ENCODE measurements at places on chromosomes 3 and 15.

- DNase-seq = no peak
Measured at GRCh38 chr3:29414468-29415224, 133.8 kb downstream of the RBMS3 start.

DNA sequence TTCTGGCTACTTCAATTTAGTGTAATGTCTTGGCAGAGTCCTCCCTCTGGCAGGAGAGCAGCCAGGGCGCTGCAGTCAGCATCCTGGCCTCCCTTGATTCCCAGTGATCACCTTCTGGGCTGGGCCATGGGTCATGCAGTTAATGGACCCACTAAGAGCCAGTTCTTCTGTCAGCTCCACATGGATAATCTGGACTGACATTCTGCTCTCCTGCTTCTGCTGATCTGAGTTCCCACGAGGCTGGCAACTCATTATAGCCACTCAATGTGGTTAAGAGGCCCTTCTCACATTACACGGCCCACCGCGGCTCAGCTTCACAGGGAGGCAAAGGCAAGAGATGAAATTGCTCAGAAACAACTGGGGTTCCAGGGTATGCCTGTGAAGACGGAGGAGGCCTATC, 94.0 kb downstream of the WDR76 start:
- no peak for DNase-seq

GRCh38 chr3:69359339-69359893, 26.5 kb downstream of the FRMD4B start:
- DNase-seq = no peak

GRCh38 chr15:33453761-33454160, 143.0 kb downstream of the RYR3 start:
- DNase-seq = no peak

DNA sequence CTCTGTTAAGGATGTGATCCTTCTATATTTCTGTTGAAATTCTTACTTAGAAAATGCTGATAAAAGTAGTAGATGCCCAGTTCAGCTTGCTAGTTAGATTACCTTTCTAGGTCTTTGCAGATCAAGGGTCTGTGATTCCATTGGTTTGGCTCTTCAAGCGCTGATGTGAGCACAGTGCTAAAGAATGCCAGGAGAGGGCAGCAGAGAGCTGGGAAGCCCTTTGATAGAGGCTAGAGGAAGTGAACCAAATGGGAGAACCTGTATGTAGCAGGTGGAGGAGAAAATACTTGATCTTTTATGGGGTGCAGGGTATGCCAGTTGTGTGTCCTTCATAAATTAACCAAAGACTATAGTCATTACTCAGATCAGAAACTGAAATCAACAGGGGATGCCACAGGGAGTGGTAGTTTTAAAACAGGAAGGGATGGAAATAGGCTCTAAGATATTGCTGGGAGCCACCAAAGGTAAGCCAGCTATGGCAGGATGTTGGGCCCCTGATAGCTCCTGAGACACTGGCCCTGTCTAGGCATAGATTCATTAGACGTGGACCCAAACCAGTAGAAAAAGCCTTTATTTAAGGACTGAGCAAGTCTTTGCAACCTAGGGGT, 677.4 kb downstream of the SQOR start:
- peak; percentile 3 for DNase-seq

GRCh38 chr3:47282424-47283192, at the start of the genes KIF9 and KLHL18:
Gene KIF9 (minus strand): TSS chr3:47282799. CDS start chr3:47277374, 5,425 bp downstream.
Gene KLHL18 (plus strand): TSS chr3:47282944. CDS start chr3:47282966, 22 bp downstream.
- peak; percentile 87 for DNase-seq

DNA sequence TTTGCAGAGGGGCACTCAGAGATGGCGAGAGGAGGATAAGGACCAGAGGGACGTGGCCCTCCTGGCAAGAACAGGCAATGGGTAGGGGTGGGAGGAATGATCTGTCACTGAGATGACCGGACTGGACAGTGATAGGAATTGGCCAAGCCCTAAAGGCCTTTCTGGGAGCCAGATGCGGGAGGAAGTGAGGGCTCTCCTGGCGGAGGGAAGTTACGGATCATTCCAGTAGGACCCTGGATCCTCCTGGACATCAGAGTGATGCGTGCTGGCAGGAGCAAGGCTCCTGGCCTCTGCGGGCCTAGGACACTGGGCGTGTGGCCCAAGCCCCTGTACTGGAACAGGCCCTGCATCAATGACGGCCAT, 23.4 kb downstream of the KIF7 start:
- DNase-seq = no peak

- DNase-seq = no peak
Measured at GRCh38 chr15:51492528-51492927, 130.0 kb downstream of the DMXL2 start.

DNA sequence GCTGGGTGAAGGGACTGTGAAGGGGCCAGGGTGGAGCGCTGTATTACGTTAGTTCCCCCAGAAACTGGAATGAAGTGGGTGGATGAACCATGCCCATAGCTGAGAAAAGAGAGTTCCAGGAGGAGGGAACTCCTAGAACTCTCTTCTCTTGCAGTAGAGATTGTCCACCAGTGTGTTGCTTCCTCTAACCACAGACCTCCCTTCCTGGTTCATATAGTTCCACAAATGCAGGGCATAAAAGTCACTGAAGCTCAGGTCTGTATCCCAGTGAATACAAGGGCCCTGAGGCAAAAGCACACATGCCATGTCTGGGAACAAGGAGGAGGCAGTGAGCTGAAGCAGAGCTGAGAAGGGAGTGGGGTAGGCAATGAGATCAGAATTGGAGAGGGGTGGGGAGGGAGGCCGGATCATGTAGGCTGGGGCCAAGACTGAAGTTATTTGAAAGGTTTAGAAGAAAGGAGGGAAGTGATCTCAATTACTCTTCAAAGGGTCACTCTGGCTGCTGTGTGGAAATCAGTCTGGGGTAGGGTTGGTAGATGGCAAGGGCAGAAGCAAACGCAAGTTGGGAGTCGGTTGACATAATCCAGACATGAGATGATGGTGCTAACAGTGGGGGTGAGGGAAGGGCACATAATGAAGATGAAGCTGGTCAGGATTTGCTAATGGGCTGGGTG, 6.5 kb downstream of the A4GNT start:
- no peak for DNase-seq

GRCh38 chr15:64693134-64693533, 82.3 kb downstream of the RBPMS2 start:
- DNase-seq = peak; percentile 80

DNA sequence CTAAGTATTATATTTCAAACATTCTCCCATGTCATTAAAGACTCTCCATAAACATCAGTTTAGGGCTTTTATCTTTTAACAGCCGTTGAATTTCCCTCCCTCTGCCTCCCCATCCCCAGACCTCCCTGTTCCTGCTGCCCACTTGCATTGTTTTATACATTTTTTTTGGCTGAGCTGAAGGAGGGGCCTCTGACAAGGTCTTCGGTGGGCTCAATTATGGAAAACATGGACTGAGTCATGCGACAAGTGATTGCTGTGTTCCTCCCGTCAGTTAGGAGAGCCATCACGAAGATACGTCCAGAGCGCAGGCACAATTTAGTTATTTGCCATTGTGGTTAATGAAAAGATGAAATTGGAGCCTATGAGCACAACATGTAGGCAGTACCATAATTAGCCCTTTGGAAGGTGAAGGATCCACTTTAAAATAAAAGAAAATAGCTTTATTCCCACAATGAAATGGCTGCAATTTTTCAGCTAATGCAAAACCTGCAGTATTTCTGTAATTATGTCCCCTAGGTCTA, 12.0 kb upstream of the NMNAT3 start:
- DNase-seq = no peak

- no peak for DNase-seq
Measured at GRCh38 chr3:146037697-146038096, 123.3 kb downstream of the PLOD2 start.

GRCh38 chr3:27678234-27678633, 43.9 kb downstream of the EOMES start:
- no peak for DNase-seq

DNA sequence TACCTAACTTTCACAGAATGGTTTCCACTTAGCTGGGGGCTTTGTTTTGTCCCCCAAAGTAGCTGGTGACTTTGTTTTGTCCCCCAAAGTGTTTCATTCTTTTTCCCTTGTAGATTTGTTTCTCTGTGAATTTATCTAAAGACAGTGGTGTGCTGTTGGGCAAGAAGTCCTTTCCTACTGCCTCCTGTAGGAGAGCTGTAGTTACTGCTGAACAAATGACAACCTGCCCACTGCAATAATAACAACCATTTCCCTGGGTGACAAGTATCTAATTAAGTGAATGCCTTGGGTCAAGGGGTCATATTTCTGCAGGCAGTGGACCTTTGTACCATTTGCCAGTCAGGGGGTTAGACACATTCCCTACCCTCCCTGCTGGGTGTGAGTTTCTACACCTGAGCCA, 125.4 kb upstream of the BFSP2 start:
- DNase-seq = no peak

- DNase-seq = no peak
Measured at GRCh38 chr3:186360779-186361178, 1.3 kb downstream of the DGKG start.

- no peak for DNase-seq
Measured at GRCh38 chr3:130712718-130713423, 33.8 kb downstream of the PIK3R4 start.

GRCh38 chr3:32197991-32198390, 40.5 kb upstream of the CMTM8 start:
- DNase-seq = no peak

DNA sequence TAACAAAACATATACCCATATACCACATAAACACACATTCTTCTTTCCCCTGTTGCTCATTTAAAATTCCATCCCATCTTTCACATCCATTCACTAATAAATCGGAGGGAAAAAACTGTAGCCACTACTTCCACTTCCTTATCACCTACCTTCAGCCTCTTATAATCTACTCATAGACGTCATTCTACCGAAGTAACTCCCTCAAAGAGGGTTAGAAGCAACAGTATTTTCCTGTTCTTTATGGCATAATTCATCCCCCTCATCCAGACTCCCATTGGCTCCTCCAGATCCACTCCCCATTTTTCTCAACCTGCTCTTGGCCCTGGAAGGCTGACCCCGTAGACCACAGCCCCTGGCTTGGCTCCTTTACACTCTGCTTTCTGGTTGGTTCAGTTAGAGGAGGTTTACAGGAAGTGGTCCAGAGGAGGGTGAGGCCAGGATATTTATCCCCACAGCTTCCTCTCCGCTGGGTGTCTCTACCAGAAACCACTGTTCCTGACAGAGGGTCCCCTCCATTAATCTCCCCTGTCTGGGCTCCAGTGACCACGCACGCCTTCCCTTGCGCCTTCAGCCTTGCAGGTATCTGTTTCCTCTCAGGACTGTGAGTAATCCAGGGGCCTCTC, 46.3 kb downstream of the FMN1 start:
- no peak for DNase-seq

GRCh38 chr3:32313723-32314473, 75.4 kb downstream of the CMTM8 start:
- DNase-seq = no peak

DNA sequence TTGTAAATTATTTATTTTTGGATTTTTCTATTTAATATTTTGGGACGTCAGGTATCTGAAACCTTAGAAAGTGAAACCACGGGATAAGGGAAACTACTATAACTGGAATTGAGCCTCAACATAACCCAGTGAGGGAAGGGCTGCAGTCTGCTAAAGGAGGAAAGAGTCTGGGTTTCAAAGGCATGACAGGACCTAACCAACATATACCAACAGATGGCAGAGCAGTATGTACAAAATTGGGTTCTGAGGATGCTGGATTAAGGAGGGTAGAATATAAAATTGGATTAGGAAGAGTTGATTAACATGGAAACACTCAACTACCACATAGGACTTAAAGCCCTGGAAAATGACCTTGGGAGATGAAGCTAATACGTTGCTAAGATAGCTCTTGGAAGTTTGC, 603.5 kb downstream of the MECOM start:
- no peak for DNase-seq

- no peak for DNase-seq
Measured at GRCh38 chr3:63975723-63976122, 47.6 kb downstream of the PSMD6 start.

DNA sequence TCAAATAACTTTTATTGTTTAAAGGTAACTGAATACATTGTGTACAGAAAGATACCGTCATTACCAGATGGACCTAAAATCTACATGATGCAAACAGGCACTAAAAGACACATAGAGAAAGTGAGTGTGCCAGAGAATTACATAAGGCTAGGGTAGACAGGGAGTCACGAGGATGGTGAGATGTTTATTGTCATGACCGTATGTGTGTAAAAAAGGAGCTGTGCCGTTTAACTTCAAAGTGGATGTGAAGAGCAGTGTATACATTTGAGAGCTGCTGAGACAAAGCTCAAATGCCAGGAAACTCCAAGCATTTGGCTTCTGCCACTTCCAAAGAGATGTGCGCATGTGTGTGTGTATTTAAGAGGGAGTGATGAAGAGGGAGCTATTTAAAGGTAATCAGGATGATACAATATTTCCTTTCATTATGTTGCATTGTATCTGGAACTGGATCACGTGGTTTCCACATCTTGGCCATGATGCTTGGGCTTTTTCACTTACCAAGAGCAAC, 51.4 kb upstream of the IGF1R start:
- DNase-seq = no peak

DNA sequence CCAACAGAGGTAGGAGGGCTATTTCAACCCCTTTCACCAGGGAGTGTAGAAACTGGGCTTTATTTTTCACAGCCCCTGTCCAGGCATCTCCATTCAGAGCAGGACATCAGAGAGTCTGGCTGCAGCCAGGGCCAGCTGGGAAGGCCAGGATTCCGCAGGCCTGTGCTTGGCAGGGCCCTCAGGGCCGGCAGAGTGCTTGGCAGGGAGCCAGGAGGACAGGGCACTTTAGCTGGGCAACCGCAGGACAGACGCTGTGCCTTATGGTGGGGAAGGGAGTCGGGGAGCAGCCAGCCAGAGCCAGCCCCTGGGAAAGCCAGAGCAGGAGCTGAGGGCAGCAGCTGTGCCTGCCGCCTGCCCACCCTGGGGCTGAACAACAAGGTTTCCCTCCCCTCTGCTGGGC, 34.5 kb upstream of the IQCF6 start:
- DNase-seq = no peak

- no peak for DNase-seq
Measured at GRCh38 chr3:133491481-133492059, 81.9 kb upstream of the CDV3 start.

- DNase-seq = no peak
Measured at GRCh38 chr3:123471106-123471505, 22.2 kb upstream of the ADCY5 start.

DNA sequence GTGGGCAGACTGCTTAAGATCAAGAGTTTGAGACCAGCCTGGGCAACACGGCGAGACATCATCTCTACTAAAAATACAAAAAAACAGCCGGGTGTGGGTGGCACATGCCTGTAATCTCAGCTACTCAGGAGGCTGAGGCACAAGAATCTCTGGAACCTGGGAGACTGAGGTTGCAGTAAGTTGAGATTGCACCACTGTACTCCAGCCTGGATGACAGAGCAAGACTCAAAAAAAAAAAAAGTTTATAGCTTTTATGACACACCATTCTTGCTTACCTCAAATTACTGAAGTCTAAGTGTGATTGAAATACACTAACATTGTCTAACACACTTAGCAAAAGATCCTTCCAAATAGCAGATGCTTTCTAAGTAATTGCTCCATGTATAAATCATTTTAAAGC, 207.6 kb downstream of the STAG1 start:
- no peak for DNase-seq

GRCh38 chr15:70478251-70478990, 284.9 kb downstream of the UACA start:
- no peak for DNase-seq

GRCh38 chr15:80270472-80270871, 18.5 kb upstream of the CTXND1 start:
- no peak for DNase-seq

Measured in AG09319 (cell line).